ENCODE measurements at places on chromosomes 13 and 19.

- DNase-seq: peak; percentile 91
Measured at GRCh38 chr13:101258071-101258470, 158.2 kb downstream of the NALCN start.

DNA sequence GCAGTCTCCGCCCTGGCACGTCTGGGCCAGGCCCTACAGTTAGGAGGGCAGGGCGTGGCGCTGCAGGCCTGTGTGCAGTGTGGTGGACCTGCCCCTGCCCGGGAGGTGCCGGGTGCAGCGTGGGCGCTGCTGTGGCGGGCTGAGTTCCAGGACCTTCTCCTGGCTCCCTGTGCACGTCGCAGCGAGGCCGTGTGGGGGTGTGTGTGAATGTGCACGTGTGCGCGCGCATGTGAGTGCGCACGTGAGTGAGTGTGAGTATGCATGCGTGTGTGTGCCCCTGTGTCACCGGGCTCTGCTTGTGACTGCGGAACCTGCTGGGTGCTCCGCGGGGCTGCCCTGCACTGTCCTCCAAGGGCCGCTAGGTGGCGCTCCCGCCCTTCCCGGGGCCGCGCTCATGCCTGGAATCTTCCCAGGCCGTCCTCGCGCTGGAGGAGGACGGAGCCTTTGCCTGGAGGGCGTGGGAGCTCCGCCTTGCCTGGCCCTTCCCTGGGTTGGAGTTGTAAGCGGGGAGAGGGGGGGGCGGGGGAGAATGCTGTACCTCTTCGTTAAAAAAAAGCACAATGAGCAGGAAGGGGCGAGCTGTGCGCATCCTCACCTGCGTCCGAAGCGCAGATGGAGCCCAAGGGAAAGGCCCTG lies 79.3 kb downstream of the KDM4B start:
- no peak for DNase-seq

GRCh38 chr19:15897738-15898276 lies at the start of gene CYP4F2:
Gene CYP4F2, minus strand, starts transcription at chr19:15898074. Its CDS starts 463 bp downstream, at chr19:15897611.
- DNase-seq: no peak

GRCh38 chr13:39315796-39316195 lies 277.5 kb downstream of the NHLRC3 start:
- DNase-seq: no peak

DNA sequence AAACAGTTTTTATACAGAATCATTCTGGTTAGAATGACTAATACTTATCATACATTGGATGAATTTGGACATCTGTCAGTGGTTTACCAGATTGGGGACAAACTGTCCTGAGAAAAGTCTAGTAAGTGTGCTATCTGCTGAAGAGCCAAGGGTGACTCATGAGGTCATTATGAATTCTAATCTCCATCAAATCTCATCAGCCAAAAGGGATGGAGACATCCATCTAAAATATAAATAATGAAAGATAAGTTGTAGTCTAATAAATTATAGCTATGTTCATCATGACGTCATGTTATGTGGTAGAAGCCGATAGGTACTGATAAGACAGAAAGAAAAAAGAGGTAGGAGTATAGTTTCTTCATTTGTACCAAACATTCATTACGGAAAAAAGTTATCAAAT lies 804.4 kb downstream of the PCDH9 start:
- DNase-seq: no peak

GRCh38 chr13:51158880-51159518 lies 47.9 kb upstream of the C13orf42 start:
- no peak for DNase-seq

GRCh38 chr19:15702534-15702930 lies 25.3 kb upstream of the OR10H2 start:
- no peak for DNase-seq

DNA sequence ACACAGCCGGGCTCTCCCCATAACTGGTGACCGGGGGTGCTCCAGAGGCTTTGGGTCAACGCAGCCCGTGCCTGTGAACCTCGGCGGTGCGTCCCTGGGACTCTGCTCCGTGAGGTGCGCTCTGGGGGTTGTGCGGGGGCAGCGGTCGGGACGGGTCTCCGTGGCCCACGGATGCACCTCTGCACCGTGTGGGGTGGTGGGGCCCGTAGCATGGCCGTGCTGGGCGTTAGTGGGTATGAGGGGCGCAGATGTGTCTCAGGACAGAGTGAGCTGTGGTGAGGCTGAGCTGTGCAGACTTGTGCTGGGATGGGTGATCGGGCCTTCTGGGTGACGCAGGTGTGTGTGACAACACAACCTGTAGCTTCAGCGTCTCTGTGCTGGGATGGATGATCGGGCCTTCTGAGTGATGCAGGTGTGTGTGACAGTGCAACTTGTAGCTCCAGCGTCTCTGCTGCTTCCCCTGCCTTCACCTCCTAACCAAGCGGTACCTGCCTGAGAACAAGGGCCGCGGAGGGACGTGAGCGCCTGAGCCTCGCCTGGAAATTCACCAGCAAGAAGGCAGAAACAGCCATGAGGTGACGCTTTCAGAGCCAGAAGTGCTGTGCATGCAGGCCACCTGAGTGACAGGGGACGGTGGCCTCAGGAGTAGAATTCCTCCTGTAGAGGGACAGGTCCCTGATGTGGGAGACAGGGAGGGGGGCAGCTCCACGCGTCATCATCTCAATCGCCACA lies 599 bp downstream of the ZNF331 start:
- DNase-seq: no peak

- no peak for DNase-seq
Measured at GRCh38 chr19:8531470-8531869, 17.5 kb upstream of the ZNF414 start.

DNA sequence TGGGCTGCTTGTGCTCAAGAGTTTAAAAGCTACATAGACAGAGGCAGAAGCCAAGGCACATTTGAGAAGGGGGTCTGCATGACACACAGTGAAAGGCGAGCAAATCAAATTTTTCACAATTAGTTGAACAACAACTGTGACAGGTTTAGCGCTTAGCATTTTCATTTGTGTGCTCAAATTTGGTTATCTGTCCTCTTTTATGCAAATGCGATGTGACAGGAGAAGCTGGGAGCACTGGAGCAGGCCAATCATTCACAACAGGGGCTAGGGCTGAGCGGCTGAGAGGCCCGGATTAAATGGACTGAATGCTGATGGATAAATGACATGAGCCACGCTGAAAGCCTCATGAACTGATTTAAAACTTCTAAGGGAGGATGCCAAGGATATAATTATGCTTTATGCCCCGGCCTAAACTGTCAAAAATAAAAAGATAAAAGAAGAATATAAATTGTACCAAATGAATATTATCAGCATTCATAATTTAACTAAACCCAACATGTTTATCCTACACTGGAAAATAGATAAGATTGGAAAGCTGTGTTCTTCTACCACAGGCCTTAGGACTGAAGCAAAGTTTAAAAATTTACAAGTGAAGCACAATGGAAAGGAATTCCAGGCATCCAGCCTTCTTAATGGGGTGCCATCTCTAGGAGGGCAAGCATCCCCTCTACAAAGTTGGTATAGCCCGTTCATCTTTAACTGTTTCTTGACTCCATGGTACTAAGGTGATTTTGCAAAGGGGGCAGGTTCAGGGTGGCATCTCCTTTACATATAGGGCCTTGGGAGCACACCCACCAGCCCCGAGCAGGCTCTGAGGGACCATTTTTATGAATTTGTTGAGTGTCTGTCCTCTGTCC lies 117.9 kb downstream of the RBM26 start:
- DNase-seq: no peak

DNA sequence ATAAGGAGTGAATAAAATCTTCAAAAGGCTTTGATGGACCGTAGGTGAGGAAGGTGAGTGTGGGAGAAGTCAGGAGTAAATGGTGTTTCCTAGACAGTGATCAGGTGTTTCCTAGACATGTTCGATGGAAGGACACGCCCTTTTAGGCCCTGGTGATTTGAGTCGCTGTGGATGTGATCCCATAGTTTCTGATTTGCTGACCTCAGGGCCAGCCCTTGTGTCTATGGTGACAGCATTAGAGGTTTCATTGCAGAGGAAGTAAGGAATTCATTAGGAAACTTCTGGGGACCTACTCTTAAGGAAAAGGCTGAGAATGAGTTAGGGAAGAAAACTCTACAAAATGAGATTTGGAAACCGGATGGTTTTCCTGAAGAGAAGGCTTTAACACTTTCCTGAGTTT lies 31.5 kb upstream of the RNF113B start:
- no peak for DNase-seq

DNA sequence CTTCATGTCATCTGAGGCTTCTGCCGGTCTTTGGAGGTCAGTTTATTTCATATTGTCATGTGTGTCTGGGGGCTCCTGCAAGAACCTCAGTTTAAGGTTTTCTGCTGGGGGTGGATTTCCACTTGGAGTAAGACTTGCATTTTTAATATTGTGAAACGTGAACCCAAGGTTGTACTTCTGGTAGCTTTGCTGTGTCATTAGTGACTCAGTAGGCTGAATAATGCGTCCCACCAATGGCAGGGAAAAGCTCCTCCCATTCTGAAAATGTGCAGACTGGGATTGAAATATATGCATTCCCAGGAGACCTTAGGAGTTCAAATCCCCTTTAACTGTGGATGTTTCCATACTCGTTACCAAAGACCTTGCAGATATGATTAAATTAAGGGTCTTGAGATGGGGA lies 46.2 kb downstream of the ING1 start:
- DNase-seq: no peak

DNA sequence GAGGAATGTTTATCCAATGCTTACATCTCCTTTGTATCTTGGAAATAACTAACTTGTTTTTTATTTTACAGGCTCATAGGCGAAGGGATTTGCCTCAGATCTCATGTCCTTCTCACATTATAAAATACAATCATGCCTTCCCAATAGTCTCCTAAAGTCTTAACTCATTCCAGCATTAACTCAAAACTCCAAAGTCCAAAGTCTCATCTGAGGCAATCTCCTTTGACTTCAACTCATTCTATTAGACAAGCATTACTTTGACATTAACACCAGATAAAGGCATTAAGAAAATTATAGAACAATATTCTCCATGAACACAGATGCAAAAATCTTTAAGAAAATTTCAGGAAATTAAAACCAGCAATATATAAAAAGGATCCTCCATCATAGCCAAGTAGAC lies 137.6 kb downstream of the DNAJC3 start:
- no peak for DNase-seq

DNA sequence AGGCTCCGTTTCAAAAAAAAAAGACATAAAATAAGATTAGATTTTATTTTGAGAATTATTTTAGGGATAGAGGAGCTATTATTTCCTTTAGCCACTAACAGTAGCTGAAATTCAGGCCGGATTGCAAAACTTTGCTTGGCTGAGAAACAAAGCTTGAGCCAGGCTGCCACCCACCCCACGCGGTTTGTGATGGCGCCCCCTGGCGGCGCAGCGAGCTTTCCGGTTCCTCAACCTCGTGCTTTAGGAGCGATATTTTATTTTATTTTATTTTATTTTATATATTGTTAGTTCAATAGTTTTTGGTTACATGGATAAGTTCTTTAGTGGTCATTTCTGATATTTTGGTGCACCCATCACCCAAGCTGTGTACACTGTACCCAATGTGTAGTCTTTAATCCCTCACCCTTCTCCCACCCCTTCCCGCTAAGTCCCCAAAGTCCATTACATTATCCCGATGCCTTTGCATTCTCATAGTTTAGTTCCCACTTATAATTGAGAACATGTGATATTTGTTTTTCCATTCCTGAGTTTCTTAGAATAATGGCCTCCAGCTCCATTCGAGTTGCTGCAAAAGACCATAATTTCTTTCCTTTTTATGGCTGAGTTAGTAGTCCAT lies 19.8 kb upstream of the CEACAM4 start:
- DNase-seq: no peak

DNA sequence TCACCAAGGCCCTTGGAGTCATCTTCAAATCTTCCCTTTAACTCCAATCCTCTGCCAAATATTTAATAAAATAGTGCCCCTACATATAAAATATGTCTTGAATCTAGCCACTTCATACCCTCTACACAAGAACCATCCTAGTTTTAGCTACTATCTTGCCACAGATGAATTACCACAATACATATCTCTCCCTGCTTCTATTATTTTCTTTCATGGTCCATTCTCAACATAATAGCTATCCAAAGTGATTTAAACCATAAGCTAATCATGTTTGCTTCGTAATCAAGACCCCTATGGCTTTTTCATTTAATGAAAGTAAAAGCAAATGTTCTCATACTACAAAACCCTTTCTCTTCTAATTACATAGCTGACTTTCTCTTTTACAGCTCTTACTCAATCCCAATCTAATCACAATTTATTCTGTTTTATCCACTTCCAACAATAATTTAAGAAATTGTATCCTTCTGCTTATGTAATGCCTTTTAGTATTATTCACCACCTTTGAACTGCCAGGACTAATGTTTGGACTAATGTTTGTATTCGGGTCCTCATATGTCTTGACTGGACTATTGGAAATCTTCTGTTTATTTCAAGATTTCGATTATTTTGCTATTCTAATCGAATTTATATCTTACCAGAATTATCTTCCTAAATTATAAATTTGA lies 412.0 kb downstream of the SLITRK1 start:
- no peak for DNase-seq

- DNase-seq: no peak
Measured at GRCh38 chr13:43347877-43348276, 324.5 kb downstream of the DNAJC15 start.

GRCh38 chr13:59459972-59460371 lies 703.8 kb downstream of the DIAPH3 start:
- DNase-seq: no peak

DNA sequence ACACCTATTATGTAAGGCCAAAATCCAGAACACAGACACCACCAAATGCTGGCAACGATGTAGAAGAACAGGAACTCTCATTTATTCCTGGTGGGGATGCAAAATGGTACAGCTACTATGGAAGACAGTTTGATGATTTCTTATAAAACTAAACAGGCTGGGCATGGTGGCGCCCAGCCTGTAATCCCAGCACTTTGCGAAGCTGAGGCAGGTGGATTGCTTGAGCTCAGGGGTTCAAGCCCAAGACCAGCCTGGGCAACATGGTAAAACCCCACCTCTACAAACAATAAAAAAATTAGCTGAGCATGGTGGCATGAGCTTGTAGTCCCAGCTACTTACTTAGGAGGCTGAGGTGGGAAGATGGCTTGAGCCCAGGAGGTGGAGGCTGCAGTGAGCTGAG lies 98.3 kb downstream of the TUBA3C start:
- DNase-seq: no peak

GRCh38 chr13:32897296-32897695 lies 118.9 kb upstream of the KL start:
- DNase-seq: no peak

All from NK-92 treated with Interleukin-12 subunit alpha and Interleukin-12 subunit beta, amount 100 ng/mL, for 24 hours (cell line).